Fibroblast of skin of left quadriceps (primary cell): ENCODE measurements at places on chromosomes 6 and 20.

- DNase-seq: peak; percentile 99
Measured at GRCh38 chr6:134422426-134423231, 104.7 kb upstream of the SGK1 start.

GRCh38 chr6:89144354-89144906, 1.4 kb upstream of the PM20D2 start:
- no peak for DNase-seq

DNA sequence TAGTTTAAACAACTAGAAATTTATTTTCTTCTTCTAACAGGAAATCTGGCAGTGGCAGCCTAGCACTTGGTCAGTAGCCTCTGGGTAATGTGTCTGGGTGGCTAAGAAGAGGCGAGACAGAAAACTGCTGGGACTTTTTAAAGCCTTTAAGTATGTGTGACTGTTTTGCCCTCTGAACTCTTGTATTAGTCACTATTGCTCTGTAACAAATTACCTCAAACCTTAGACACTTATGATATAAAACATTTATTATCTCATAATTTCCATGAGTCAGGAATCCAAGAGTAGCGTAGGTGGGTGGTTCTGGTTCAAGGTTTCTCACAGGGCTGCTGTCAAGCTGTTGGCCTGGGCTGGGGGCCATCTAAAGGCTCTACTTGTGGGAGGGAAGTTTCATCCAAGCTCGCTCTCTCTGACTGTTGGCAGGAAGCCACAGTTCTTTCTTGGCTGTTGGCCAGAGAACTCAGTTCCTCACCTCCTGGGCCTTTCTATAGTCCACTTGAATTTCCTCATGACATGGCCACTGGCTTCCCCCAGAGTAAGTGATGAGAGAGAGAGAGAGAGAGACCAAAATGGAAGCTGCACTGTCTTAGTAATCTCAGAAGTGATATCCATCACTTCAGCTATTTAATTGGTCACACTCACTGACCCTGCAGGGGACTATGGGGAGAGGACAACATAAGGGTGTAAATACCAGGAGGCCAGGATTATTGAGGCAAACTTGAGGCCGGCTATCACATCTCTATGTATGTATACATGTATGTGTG, 17.4 kb upstream of the TBC1D22B start:
- DNase-seq: peak; percentile 83

DNA sequence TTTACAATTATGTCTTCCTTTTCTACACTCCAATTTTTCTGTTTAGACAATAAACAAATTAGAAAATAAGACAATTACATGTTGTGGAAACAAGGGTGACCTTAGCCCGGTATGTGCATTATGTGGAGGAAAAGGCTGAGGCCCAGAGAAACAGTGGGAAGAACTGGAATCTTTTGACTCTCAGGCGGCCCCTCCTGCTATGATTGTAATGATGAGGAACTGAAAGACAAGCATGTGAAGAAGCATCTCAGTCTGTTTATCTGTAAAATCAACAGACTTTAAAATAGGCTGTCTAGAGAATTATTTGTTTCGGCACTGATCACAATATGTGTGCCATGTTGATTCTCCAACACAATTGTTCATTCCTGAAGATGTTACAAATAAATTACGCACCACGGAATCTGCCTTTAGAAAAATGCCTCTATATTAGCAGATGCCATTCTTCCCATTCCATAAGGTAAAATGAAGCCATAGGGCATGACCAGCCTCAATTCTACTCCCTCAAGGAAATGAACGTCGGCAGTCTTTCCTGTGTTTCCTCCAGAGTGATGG, 1201.6 kb upstream of the CITED2 start:
- DNase-seq: no peak
